Lower lobe of right lung (tissue), 2 donors: ENCODE measurements at places on chromosomes 2 and 18. TPM values are rescaled to one million over a fixed set of nuclear protein-coding genes. Genes with fewer than 3 reads are reported as not detected.

RBM43 gene
- 10.4 TPM for total RNA-seq

DLX1 gene
- total RNA-seq: not detected

GRCh38 chr2:219204425-219205164, 2.0 kb upstream of the ZFAND2B start:
- H3K36me3 ChIP-seq: peaks cover 16% of the 10 kb centered on the region
- peaks cover 19% of the 10 kb centered on the region for H3K4me1 ChIP-seq
- no peak overlapping the region for H3K27ac ChIP-seq
- H3K27me3 ChIP-seq: no peaks in the 10 kb centered on the region

GRCh38 chr2:9950521-9951271, 797 bp upstream of the GRHL1 start:
- H3K4me3 ChIP-seq: peak overlapping the region; percentile 71
- H3K27ac ChIP-seq: peak overlapping the region; percentile 67
- peak; percentile 73 for DNase-seq
- peaks cover 11% of the 10 kb centered on the region for H3K27me3 ChIP-seq
- H3K36me3 ChIP-seq: no peaks in the 10 kb centered on the region

DNA sequence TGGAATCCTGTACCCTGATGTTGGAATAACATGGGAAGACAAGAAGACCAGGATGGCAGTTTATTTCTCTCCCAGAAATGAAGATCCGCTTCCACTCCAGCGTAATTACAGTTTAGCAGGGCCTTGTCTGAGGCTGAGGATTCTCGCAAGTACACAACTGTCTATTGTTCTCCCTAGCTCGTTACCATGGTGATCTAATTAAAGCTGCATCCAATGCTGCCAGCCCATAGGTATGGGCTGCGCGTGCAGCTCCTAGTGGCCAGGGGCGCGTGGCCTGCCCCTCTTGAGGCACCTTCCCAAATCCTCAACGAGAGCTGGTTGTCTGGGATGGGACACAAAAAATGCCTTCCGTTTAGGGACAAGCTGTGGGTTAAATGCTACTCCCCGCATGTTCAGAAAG, 344.9 kb downstream of the CYRIA start:
- no peaks in the 10 kb centered on the region for H3K36me3 ChIP-seq
- peaks cover 10% of the 10 kb centered on the region for H3K4me1 ChIP-seq
- H3K27me3 ChIP-seq: no peaks in the 10 kb centered on the region
- no peak overlapping the region for H3K27ac ChIP-seq
- DNase-seq: no peak

DNA sequence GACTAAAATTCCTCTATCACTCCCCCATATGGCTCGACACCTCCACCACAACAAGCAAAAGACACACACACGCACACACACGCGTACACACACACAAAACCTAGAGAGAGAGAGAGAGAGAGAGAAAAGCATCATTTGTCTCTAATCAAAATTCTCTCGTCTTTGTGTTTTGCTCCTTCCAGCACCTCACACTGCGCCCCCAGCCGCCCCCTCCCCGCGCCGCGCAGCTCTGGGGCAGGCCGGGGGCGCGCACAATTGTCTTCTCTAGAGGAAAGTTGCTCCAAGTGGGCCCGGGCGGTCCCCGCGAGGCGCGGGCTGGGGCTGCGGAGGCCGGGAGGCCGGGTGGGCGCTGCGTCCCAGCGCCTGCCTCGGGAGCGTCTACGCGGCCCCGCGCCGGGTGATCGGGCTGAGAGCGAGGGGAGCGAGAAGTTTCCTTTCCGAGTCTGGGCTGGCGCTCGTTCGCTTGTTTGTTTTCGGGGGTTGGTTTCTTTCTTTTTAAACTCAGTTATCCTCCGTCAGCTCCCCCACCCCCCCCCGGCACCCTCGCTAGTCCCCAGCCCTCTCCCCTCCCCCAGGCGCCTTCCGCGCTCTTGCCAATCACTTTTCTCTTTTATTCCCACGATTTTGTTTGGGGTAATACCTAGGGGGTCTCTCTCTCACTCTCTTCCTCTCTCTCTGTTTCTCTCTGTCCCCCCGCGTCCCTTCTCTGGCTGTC, 4.1 kb downstream of the ZEB2 start:
- H3K4me1 ChIP-seq: peaks cover 29% of the 10 kb centered on the region
- peak overlapping the region; percentile 98 for H3K27ac ChIP-seq
- peak; percentile 68 for DNase-seq
- peak overlapping the region; percentile 70 for H3K4me3 ChIP-seq

DNA sequence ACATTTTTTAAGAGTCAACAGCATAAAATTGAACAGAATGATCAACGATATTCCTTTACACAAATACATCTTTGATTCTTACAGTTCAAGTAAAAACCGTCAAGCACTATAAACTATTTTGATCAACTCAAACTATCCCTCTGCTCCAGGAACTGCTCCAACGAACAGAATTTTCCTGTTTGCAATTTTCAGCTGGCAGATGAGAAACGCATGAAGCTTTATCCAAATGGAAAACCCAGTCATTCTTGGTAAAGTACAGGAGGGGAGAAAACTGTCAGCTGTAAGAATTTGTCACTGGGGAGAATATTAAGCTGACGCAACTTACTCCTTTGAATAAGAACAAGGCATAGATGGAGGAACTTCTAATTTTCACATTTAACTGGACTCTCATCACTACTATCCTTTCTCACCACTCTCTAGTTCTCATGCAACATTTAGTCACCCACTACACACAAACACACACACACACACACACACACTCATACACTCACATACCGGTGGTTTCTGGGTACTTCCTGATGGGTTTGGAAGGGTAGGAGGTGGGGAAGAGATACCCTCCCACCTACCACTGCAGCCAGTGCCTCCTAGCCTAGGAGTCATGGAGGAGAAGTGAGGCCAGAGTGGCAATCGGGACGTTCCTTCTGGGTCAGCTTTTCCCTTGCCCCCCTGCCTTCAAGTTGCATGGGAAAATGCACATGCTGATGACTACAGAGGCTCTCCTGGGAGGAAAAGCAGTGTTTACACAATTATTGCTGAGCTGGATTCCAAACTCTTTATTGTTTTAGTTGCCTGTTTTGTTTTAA, 54.0 kb upstream of the SPATS2L start:
- H3K4me1 ChIP-seq: peaks cover 13% of the 10 kb centered on the region
- H3K27me3 ChIP-seq: no peaks in the 10 kb centered on the region

DNA sequence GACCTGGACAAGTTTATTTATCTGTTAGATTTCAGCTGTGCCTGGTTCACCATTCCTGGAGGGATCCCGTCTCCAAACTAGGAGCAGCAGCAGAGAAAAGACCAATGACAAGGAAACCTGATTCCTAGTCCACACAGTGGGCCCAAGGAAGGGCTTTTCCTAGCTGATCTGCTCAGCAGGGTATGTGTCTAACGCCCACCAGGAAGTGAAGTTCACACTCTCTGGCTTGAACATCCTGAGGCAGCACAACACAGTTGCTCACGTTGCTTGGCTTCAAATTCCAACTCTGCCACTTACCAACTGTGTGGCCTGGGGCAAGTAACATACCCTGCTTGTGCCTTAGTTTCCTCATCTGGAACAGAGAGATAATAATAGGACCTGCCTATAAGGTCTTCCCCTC, 42.9 kb downstream of the XDH start:
- no peaks in the 10 kb centered on the region for H3K4me1 ChIP-seq
- no peak overlapping the region for H3K4me3 ChIP-seq
- H3K27ac ChIP-seq: no peak overlapping the region
- no peaks in the 10 kb centered on the region for H3K36me3 ChIP-seq

DNA sequence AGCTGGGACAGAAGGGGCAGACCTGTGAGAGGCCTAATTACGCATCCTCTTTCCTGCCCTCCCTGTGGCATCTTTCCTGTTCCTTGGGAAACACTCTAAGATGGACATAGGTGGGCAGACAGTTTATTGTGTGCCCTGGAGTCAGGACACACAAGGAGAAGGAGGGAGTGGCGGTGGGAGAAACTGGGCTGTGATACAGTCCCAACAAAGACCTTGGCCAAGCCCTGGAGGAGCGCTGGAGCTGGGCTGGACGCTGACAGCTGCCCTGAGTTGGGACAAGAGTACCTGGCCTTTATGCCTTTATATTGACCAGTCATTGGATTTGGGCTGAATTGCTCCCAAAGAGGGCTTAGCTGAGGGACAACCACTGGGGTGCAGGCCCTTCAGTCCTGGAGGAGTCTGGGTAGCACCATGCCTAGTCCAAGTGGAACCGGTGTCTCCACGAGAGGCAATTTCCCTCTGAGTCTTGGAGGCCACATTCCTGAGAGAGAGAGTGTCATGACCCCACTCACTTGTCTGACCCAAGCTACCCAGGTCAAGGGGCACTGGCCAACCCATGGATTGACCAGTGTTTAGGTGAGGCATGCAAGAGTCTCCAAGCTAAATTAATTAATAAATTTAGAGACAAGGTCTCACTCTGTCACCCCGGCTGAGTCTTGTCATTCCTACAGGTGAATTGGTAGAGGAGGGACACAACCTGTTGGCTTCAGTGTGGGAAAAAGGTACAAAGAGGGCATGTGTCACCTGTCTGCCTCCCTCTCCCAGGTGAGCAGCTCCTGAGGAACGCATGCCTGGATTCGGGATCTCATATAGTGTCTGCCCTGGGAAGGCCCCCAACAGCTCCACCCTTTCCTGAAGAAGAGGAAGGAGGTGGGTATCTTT, 107.1 kb upstream of the ST3GAL5 start:
- no peaks in the 10 kb centered on the region for H3K27me3 ChIP-seq
- H3K4me3 ChIP-seq: no peak overlapping the region
- H3K4me1 ChIP-seq: peaks cover 80% of the 10 kb centered on the region
- peak overlapping the region; percentile 83 for H3K27ac ChIP-seq

DNA sequence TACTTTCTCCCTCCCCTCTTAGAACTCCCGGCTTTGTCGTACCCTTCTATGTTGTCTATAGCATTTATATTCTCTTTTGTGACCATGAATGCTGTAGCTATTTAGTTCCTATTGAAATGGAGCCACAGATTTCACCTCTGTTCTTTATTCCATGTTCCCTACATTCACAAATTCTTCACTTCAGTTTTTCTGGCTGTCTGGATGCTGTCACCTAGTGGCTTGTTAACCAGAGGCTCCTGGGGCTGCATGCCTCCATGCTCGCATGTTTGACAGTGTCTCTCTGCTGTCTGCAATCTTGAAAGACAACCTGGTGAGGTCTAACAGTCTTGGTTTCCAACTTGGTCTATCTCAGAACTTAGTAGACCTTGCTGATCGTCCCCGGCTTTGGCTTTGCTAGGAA, 48.2 kb downstream of the CFAP221 start:
- no peaks in the 10 kb centered on the region for H3K27me3 ChIP-seq
- no peaks in the 10 kb centered on the region for H3K36me3 ChIP-seq
- no peak overlapping the region for H3K4me3 ChIP-seq
- DNase-seq: no peak
- no peaks in the 10 kb centered on the region for H3K4me1 ChIP-seq
